Fibroblast of villous mesenchyme (primary cell): ENCODE measurements at places on chromosomes 5 and 9. TPM values are rescaled to one million over a fixed set of nuclear protein-coding genes. Genes with fewer than 3 reads are reported as not detected.

GRCh38 chr5:6496207-6496584, 47.5 kb downstream of the UBE2QL1 start:
- DNase-seq = no peak

DNA sequence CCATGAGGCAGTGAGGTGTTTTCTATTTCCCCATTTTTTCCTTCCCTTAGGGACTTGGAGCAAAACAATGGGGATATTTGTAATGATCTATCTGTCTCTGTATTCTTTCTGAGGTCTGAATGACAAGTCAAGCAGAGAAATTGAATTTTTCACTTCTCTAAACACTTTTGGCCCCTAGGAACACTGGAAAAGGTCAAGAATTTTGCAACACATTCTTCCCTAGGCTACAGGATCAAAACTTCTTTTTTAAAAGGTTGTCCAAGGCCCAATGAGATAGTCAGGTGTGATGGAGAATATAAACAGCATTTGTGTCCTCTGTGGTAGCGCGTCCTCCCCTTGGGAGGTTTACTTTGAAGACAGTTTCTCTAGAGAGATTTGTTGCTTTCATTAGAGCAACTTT, 620.5 kb downstream of the TLR4 start:
- DNase-seq = no peak

- peak; percentile 88 for DNase-seq
These were observed 722 bp downstream of the SLC22A4 start for GRCh38 chr5:132294728-132295504.

GRCh38 chr9:100865111-100865510, 163.4 kb upstream of the PLPPR1 start:
- DNase-seq = no peak

GRCh38 chr9:114369216-114370130, 18.3 kb downstream of the AKNA start:
- no peak for DNase-seq

- DNase-seq = no peak
These were observed 93.6 kb upstream of the MTAP start for GRCh38 chr9:21708856-21709255.

- DNase-seq = peak; percentile 39
These were observed 9.9 kb downstream of the RAD23B start for GRCh38 chr9:107292821-107293542.

- no peak for DNase-seq
These were observed 21.2 kb upstream of the CCL28 start for GRCh38 chr5:43433382-43433781.

- DNase-seq = no peak
These were observed 56.6 kb upstream of the SPTLC1 start for GRCh38 chr9:92171822-92172221.

DNA sequence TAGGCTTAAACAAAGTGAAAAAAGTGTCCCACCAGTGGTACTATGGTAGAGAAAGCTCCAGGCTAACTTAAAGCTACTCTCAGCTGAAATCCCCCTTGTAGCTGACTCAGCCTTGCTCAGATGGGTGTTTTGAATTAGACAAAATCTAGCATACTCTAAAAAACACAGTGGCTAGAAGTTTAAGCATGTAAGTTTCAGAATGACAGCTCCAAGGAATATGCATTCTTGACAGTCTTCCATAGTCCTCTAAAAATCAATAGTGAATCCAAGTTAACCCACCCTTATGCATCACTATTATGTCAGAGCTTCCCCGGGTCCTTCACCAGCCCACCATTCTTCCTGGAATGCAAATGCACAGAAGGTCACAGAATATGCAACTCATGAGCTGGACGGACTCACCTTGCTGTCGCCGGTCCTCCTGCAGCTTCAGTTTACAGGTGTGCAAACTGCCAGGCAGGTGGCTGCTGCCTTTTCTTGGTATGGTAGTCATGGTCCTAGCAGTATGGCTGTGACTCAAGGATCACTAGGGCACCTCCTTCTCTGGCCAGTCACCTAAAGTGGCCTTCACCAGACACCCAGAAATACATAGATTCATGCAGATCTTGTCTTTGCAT, 668 bp downstream of the RANBP3L start:
- DNase-seq = no peak

DNA sequence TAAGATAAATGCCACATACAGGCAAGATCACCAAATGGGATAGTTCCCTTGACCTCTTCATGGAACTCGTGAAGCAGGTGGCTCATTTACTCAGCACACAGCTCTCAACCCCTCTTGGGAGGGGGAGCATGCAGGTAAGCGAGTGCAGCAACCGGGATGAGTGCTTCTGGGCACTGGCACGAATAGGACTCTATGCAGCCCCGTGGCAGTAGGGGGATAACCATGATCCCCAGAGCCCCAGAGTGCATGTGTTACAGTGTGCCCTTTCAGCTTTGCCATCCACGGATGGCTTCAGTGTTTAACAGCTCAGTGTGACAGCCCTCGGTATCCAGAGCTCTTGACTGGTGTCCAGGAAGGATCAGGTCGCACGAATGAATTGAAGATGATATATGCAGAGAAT, 1187.1 kb downstream of the CDH9 start:
- no peak for DNase-seq

DNA sequence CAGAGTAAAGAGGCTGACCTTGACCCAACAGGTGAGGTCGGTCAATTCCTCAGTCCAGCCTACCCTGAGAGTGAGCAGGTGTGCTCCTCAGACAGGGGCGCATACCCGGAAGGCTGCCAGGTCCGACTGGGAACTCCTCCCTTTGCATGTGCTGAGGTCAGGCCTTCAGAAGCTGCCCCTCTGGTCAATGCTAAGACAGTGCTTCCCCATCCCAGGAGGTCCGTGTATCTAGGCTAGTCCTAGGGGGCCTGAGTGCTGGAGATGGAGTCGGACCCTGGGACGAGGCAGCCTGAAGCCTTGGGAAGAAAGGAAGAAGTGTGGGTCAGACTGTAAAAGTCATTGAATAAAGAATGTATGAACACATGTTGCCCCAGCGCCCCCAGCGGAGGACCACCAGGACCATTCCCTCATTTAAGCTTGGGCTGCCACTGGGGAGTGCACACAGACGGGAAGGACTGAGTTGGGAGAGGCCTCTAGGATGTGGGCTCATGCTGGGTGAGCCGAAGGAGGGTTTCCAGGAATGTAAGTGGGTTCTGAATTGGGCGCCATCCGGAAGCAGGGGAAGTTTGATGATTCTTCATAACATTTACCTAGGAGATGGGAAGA, 41.0 kb upstream of the GFPT2 start:
- DNase-seq = no peak

DNA sequence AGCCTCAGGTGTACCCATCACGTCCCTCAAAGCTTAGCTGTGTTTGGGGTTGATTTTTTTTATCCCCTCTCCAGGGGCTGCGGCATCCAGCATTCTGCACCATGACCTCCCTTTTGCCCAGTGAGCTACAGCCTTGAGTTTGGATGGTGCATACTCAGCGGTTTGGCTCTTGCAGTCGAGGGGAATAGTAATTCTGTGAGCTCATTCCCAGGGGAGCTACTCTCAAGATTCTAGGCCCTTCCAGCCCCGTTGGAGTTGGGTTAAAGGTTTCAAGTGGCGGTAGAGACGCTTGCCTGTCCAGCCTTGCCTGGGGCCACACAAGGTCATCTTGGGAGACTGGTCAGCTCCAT, 102.2 kb upstream of the SPRY4 start:
- DNase-seq = no peak

GRCh38 chr5:142904416-142904815, 134.2 kb downstream of the ARHGAP26 start:
- DNase-seq = no peak

DNA sequence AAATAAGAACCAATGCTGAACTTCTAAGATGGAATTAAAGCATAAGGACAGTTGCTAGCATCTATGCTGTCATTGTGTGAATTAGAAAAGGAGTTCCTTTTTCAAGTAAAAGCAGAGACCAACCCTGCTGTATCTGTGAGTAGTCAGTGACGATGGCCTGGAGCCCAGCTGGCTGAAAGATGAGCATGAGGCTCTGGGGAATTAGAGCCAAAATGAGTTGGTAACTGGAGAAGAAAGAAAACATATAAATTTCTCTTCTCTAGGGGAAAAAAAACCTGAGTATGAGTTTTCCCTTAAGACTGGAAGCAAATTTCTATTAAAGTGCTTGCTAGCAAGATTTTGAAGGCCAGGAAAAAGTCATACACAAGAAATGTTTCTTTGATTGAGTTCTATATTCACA, 1.6 kb upstream of the SPZ1 start:
- peak; percentile 8 for DNase-seq

DNA sequence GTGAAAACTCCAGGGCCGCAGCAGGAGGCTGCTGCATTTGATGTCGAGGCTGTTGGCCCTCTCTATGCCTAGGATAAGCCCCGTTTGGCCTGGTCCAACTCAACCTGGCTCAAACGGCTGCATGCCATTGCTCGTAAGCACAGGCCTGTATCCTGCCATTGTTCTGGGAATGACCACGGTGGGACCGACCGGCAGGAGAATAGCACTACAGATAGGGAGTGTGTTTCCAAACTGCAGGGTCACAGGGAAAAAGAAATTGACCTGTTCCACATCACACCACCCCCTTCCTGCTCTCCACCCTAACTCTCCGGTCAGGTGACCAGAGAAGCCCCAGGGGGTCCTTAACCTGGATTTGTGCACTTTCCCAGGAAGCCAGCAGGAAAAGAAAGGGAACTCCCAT, 278.7 kb upstream of the KLF4 start:
- no peak for DNase-seq

- no peak for DNase-seq
These were observed 175.1 kb downstream of the BAAT start for GRCh38 chr9:101209670-101210069.

DNA sequence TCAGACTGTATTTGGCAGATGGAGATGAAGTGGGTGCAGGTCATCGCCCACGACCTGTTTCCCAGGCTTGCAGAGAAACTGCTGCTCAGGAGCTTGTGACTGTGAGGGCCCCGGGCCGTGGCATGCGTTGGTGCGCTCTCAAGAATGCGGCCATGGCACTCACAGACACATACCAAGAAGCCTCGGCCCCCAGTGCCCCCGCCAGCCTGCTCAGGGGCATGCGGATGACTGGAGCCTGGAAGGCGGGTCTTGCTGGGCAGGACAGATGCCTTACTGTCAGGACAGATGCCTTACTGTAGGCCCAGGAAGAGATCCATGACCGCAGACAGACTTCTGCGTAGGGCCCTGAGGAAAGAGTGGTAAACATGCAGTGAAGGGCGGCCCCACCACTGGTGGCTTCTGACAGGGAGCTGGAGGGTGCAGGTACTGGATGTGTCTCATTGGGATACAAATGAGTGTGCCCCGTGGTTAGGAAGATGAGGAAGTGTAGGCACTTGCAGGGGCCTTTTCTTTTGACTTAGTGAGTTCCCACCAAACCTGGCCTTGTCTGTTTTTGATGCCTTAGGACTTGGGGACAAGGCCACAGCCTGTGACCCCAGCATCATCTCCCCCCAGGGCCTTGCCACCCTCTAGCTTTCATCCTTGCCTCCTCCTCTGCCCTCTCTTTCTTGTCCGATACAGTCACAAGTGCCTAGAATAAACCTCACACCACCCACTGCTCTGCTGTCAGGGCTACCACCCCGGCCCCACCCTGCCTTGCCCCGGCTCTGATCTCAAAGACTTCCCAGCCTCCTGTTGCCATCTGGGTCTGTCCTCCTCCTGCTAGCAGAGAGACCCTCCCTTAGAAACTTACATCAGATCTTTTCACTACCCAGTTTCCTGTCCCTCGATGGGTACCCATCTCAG, 68.8 kb upstream of the ABL1 start:
- no peak for DNase-seq

DNA sequence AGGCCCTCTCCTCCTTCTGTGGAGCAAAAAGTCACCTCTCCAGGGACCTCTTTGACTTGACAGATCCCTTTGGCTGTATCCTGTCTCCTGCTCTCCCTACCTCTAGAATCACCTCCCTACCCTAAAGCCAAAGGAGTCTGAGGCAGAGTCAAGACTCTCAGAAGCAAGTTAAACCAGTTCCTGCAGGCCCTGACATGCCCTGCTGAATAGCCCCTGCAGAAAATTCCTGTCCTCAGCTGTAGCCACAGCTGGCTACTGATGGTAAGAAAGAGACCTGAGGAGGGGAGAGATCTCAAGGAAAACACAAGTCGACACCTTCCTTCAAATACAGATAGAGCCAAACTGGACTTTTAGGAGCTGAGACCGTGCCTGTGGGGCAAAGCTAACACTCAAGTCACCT, 23.7 kb upstream of the UBAP2 start:
- no peak for DNase-seq

DNA sequence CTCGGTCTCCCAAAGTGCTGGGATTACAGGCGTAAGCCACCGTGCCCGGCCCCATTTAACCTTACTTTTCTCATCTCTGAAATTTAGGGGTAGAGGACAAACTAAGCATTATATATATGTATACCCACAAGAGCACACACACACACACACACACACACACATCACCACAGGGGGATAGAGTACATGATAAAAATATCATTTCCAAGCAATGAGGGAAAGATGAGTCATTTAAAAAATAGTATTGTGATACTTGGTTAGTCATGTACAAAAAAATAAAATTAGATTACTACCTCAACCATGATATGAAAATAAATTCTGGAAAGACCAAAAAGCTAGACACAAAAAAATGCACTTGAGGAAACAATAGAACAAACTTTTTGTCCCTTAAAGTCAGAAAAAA, 67.2 kb downstream of the CDH18 start:
- DNase-seq = no peak

GRCh38 chr5:128927644-128928043, 37.6 kb upstream of the SLC27A6 start:
- no peak for DNase-seq

DNA sequence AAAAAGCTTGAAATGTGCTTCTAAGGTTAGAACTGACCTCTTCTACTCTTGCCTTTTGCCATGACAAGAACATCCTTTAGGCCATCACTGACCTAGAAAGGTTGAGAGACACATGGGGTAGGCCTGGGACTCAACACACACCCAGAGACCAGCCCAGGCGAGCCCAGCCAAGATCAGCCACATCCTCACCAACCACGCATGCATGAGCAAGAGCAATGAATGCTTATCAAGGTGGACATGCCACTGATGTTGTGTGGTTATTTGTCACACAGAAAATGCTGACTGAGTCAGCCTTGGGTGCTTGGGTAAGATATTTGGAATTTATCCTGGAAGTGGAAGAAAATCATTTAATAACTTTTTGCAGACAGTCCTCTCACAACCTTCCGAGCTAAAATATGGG, 39.4 kb downstream of the SMIM23 start:
- DNase-seq = no peak

- no peak for DNase-seq
These were observed 384.7 kb upstream of the ZNF462 start for GRCh38 chr9:106478312-106478711.

GRCh38 chr5:151470439-151470838, 23.0 kb downstream of the SLC36A1 start:
- peak; percentile 23 for DNase-seq

Gene CDX1
- under 0.01 and 0.64 TPM in 2 replicates for total RNA-seq

Gene CTSL
- 156 and 163 TPM in 2 replicates for total RNA-seq

Gene SPATA31C1
- not detected in 2 replicates for total RNA-seq

Gene NUTM2F
- total RNA-seq = not detected in 2 replicates

Gene CCDC192
- not detected in 2 replicates for total RNA-seq

Gene KLHL3
- 1.9 and 3.0 TPM in 2 replicates for total RNA-seq

Gene PCDHGA4
- total RNA-seq = 4.5 and 7.3 TPM in 2 replicates

Gene IFNB1
- not detected in 2 replicates for total RNA-seq

Gene BTNL9
- not detected in 2 replicates for total RNA-seq

Gene CTXN3
- total RNA-seq = not detected in 2 replicates

Gene LCNL1
- 3.2 and 3.5 TPM in 2 replicates for total RNA-seq

Gene CER1
- not detected in 2 replicates for total RNA-seq

Gene C9orf153
- total RNA-seq = 0.32 TPM in 1 of 2 replicates, not detected in the other

Gene OBP2B
- not detected in 2 replicates for total RNA-seq

Gene NXNL2
- total RNA-seq = 7.7 and 11.2 TPM in 2 replicates

Gene MAP1B
- 74.3 and 124 TPM in 2 replicates for total RNA-seq
